ENCODE measurements at places on chromosomes 3 and 15. TPM values are rescaled to one million over a fixed set of nuclear protein-coding genes. Genes with fewer than 3 reads are reported as not detected.

The HEXA gene
- 75.0 TPM for total RNA-seq

The SERPINI2 gene
- not detected for total RNA-seq

The GXYLT2 gene
- 0.08 TPM for total RNA-seq

The GOLGA8R gene
- total RNA-seq, result 5.0 TPM

The ZNF445 gene
- 20.9 TPM for total RNA-seq

The RAB7A gene
- 314 TPM for total RNA-seq

The BFSP2 gene
- not detected for total RNA-seq

The LSAMP gene
- total RNA-seq, result not detected

The DISP2 gene
- total RNA-seq, result 0.06 TPM

- no peak for DNase-seq
These were observed 58.8 kb upstream of the SLC7A14 start for GRCh38 chr3:170644711-170645110.

- DNase-seq, result no peak
These were observed 479.7 kb upstream of the NR2F2 start for GRCh38 chr15:95850837-95851236.

DNA sequence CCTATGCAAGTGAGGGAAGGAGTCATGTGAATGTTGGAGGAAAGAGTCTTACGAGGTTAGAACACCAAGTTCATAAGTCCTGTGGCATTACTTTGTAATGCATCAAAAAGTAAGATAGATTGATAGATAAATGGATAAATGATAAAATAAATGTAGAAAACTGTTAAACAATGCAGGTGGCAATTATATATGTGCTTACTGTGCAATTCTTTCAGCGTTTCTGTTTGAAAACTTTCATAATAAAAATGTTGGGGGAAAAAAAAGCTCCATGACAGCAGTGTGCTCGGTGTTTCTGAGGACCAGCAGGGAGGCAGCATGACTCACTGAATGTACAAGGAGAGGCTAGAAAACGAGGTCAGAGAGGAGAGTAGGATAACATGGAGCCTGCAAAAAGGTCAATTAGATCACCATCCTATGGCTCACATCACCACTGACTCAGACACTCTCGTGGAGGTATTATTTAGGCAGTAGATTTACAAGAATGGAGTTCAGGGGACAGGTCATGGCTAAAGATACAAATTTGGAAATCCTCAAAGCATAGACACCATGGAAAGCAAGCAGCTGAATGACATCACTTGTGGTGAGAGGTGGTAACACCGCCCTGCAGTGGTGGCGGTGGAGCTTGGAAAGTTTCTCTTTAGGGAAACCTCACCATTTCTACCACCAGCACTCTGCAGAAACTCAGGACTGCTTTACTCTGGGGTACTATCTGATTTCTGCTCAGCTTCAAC, 219.8 kb downstream of the CTNNB1 start:
- peak; percentile 6 for DNase-seq

- DNase-seq, result no peak
These were observed 384.7 kb downstream of the PDCD6IP start for GRCh38 chr3:34183114-34183513.

GRCh38 chr3:113021471-113021870, 30.7 kb downstream of the GTPBP8 start:
- no peak for DNase-seq

DNA sequence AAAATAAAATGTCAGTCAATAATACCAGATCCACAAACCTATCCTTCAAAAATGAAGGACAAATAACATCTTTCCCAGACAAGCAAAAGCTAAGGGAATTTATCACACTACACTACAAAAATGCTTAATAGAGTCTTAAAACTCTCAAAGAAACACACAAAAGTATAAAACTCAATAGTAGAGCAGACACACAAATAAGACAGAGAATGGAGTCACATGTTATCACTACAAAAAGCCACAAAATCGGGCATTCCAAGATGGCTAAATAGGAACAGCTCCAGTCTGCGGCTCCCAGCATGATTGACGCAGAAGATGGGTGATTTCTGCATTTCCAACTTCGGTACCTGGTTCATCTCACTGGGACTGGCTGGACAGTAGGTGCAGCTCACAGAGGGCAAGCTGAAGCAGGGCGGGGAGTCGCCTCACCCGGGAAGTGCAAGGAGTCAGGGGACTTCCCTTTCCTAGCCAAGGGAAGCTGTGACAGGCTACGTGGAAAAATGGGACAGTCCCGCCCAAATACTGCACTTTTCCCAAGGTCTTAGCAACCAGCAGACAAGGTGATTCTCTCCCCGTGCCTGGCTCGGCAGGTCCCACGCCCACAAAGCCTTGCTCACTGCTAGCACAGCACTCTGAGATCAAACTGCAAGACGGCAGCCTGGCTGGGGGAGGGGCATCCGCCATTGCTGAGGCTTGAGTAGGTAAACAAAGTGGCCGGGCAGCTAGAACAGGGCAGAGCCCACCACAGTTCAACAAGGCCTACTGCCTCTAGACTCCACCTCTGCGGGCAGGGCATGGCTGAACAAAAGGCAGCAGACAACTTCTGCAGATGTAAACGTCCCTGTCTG, 46.3 kb downstream of the SENP7 start:
- DNase-seq, result peak; percentile 65

DNA sequence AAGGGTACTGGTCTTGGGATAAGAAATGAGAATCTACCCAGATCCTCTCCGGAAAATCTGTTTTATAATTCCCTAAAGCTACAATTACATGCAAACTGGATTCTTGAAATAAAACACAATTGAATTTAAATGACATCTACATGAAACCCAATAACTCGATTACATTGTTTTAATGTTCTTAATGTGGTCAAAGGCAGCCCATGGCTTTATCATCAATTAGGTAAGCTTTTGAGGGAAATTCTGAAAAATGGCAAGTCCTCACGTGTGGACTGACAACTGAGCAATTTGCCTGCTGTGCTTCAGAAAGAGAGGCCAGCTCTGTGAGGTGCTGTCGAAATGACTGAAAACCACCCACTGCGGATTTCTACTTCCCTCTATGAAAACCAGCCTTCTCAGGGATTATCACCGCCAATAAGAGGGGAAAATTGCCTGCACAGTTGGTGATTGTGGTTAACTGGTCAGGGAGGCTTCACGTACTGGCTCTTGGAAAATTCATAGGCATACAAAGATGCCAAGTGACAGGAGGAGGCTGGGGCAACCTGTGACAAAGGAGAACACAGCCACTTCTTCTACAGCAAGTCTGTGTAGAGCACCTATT, 200.8 kb upstream of the SLCO3A1 start:
- no peak for DNase-seq

GRCh38 chr3:156554842-156555687, at the start of gene SSR3:
Gene SSR3, minus strand, starts transcription at chr3:156555117. Its CDS starts 28 bp downstream, at chr3:156555089.
- peak; percentile 97 for DNase-seq

DNA sequence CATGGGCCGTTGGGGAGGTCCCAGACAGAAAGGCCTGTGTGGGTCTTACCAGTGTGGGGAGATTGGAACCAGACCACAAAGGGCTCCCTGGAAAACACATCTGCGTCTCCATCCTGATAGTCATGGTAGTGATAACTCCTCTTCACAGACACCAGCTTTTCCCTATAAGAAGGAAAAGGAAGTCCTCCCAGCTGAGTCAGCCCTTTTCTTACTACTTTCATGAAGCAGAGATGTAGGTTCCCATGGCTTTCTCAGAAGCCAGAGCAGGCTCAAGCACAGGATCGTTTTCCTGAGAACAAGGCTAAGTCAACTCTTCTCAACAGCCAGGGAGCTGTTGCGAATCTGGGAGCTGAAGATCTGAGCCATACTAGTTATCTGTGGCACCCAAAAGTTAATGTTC, 6.1 kb downstream of the DNASE1L3 start:
- DNase-seq, result no peak

DNA sequence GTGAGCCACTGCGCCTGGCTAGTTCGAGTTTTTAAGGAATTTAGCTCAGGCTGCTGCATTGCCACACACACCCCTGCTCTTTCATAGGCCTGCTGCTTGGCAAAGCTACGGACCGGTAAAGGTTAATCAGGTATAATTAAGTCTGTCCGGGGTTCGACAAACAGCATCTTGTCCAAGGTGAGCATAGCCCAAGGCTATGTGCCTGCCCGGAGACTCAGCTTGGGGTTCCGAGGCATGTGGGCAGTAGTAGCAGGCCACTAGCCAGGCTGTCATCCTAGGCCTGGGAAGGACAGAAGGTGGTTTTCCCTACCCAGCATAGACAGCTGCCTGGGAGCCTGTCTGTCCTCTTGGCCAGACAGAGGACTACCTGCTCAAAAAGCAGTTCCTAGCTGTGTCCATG, 6.6 kb downstream of the P4HTM start:
- DNase-seq, result no peak

DNA sequence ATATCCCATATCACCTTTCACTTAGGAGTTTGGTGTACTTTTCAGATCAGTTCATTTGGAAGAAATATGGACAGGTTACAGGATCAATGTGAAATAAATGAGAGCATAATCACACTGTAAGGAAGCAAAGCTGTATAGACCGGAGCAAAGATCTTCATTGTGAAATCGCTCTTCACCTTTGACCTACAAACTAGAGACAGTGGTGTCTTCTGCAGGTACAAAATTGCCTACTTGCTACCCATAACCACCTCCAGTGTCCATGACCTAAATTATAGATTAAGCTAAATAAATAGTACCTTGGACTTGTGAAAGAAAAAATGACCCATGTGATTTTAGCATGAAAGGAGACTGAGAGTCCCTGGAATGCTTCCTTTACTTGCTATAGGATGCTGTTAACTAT, 379.5 kb upstream of the SUCLG2 start:
- no peak for DNase-seq

GRCh38 chr15:92904722-92905571, 4.8 kb downstream of the CHD2 start:
- DNase-seq, result no peak

DNA sequence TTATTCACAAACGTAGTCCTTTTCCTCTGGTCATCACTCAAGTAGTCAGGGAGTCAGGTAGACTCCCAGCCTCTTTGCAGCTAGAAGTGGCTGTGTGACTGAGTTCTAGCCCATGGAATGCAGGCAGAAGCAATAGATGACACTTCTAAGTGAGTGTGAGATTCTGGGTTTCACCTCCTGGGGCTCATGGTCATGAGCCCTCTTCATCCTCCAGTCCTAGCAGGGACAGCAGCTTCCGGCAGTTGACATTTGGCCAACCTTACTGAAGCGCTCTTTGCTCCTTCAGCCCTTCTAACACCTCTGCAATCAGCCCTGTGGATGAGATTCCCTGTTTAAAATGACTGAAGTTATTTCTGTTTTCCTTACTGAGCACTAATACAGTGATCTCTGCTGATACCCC, 21.8 kb downstream of the SLC12A8 start:
- DNase-seq, result no peak

GRCh38 chr15:97994236-97994635, 33.7 kb downstream of the ARRDC4 start:
- no peak for DNase-seq

DNA sequence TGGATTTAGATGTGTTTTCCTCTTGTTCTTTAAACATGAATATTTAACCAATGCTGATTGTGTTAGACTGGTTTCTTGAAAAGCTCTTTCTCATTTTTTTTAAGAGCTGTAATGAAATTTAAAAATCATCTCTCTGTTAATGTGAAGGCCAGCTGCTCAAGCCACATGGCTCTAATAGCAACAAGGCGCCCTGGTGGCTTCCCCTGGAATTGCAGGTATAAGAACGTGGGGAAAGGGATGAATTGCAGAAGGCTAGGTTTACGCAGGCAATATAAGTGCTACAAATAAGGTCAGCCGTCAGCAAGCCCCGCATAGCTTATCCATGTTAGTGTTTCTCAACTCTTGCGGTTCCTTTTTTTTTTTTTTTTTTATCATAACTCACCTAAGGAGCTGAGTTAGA, 108.5 kb downstream of the SAMMSON start:
- DNase-seq, result no peak

DNA sequence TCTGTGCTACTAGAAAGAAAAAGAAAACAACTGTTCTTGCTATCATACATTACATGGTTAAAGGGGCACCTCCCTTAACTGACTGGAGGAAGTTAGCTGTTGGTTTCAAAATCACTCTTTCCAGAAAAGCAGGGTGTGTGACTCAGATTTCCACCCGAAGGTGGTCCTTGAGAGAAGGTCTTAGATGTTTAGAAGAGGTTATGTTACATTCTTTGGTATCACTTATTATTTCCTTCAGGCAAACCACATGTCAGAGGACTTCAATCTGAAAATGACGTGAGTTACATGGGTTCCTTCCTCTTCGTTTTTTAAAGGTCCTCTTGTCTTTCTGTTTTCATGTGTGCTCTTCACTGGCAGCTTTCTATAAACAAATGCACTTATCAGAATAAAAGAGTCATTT, 307.9 kb upstream of the CBLB start:
- peak; percentile 58 for DNase-seq

DNA sequence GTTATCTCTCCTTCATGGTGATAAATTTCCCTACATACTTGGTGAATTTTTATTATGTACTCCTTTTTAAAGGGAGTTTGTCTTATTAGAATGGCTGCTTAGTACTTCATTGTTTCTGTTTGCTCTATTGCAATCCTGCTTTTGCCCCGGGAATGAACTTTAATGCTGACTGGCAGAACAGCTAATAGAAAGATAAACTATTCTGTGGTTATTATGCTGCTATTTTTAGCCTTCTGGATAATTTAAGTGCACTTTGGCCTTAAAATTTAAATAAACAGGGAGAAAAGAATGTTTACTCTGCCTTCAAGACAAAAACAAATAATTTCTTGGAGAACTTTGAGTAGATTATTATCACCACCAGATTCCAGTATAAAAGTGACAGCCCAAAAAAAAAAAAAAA, 413.8 kb upstream of the CCDC54 start:
- no peak for DNase-seq

GRCh38 chr15:99424131-99424571, 141.6 kb upstream of the MEF2A start:
- no peak for DNase-seq

GRCh38 chr3:109171479-109171878, 35.0 kb downstream of the C3orf85 start:
- no peak for DNase-seq

GRCh38 chr3:180184816-180185215, 148.1 kb upstream of the PEX5L start:
- DNase-seq, result no peak

DNA sequence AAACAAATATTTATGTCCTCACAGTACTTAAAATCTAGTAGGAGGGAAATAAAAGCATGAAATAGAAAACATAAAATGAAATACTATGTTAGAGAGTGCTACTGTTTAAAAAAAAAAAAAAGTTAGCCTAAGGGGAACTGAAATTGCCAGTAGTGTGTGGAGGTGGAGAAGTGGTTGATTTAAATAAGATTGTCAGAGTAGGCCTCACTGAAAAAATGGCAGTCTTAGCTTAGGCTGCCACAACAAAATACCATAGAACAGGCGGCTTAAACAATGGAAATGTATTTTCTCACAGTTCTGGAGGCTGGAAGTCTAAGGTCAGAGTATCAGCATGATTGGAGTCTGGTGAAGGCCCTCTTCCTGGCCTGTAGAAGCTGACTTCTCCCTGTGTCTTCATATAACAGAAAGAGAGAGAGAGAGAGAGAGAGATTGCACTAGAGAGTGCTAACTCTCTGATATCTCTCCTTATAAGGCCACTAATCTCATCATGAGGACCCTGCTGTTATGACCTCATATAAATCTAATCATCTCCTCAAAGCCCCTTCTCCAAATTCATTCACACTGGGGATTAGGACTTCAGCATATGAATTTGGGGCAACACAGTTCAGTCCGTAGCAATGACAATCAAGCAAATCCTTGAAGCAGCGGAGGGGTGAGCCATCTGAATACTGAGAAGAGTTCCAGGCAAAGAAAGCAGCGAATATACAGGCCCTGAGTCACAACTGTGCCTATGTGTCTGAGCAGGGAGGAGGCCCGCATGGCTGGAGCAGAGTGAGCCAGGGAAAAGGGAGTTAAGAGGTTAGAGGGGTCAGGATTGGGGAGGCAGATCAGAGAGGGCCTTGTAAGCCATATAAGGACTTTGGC, 23.6 kb upstream of the LRRC34 start:
- no peak for DNase-seq

GRCh38 chr3:143445118-143445517, 325.5 kb downstream of the CHST2 start:
- DNase-seq, result no peak
